ENCODE measurements at places on chromosomes 6 and 20. TPM values are rescaled to one million over a fixed set of nuclear protein-coding genes. Genes with fewer than 3 reads are reported as not detected.

The GGTLC1 gene
- not detected for total RNA-seq

The PDE7B gene
- 4.0 TPM for total RNA-seq

The AIF1 gene
- total RNA-seq: not detected

The SPEF1 gene
- total RNA-seq: 4.6 TPM

The C2 gene
- 2.0 TPM for total RNA-seq

The PPIL6 gene
- 1.1 TPM for total RNA-seq

The KHDRBS2 gene
- not detected for total RNA-seq

The CFAP206 gene
- total RNA-seq: 0.29 TPM

The TPX2 gene
- 108 TPM for total RNA-seq

The PLA2G7 gene
- not detected for total RNA-seq

The LY6G6F gene
- not detected for total RNA-seq

The BPIFB2 gene
- not detected for total RNA-seq

The NR2E1 gene
- total RNA-seq: not detected

The TMEM244 gene
- not detected for total RNA-seq

The ERVFRD-1 gene
- not detected for total RNA-seq

The ANKEF1 gene
- 0.53 TPM for total RNA-seq

The TSBP1 gene
- total RNA-seq: not detected

The HSPA1L gene
- 0.35 TPM for total RNA-seq

The ECT2L gene
- not detected for total RNA-seq

The LZTS3 gene
- 8.3 TPM for total RNA-seq

The SAMHD1 gene
- 22.5 TPM for total RNA-seq

The CLDN20 gene
- not detected for total RNA-seq

The ARMC2 gene
- total RNA-seq: 1.7 TPM

Data from myometrial cell (primary cell).